ENCODE measurements at places on chromosomes 2 and 18.

DNA sequence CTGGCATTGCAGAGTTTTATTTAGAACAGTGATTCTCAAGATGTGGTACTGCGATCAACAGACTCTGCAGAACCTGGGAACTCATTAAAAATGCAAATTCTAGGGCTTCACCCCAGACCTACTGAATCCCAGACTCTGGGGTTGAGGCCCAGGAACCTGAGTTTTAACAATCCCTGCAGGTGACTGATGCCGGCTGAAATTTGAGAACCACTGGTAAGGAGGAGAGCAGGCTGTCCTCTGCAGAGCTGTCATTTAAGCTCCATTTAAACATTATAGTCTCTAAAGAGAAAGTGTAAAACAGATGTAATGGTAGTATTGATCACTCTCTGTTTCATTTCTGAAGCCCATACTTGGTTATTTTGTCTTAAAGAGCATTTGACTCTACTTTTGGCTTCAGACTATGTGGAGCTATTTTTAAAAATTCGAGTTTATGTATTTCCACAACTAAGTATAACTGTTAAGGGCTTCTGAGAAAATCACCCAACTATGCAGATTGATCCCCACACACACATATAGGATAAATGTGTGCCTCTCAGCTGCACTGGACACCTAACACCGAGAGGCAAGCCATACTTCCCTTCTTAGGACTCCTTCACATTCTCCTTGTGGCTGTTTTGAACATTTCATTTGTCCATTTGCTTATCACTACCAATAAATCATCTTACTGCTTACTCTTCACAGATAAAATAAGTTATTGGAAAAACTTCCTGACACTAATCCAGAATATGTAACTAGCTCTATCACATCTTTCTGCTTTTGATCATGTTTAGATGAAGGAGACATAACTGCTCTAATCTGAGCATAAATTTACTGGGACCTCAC, 487.5 kb downstream of the DLGAP1 start:
- DNase-seq, result no peak

- DNase-seq, result no peak
Measured at GRCh38 chr2:47303341-47304148, 99.4 kb upstream of the MSH2 start.

DNA sequence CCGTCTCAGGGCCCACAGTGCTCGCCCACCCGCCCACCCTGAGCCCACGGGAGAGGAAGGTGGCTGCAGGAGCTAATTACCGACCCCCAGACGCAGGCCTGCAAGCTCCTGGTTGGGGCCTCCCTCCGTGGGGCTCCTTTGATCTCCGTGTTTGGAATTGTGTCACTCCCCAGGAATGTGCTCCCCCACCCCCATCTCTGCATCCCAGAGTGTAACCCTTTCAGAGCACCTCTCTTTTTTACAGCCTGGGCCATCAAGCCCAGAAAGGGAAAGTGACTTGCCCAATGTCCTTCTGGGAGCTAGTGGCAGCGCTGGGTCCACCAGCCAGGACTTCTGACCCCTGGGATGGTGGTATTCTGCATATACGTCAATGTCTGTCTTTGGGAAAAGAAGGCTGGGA, 335.1 kb downstream of the CYRIA start:
- DNase-seq, result no peak

DNA sequence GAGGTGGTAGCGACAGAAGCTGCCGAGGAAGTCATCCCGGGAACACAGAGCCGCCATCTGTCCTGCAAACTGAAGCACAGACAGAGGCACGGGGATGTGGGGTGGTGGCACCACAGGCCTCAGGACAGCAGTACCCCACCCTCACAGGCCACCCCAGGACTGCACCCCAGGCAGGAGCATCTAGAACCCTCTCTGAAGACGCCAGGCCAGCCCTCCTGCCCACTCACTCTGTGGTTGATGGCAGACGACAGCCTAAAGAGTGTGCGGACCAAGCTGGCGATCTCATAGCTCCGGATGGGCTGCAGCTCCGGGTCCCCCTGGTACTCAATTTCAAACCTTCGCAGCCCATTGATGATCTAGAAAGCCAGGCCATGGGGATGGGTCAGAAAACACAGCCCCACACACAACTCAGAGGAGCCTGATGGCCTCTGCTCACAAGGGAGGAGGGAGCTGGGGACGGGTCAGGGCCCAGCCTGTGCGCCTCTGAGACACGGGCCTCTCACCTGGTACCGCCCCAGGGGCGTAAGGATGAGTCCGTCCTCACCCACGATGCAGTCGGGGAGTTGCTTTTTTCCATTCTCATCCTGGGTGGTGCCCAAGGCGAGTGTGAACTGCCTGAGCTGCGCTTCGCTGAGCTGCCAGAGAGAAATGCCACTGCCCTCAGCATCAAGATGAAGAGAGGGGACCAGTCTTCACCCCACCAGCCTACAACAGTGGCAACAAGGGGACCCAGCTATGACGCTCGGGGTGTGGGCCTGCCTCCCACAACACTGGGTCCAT, 8.1 kb upstream of the CCDC74B start:
- no peak for DNase-seq

DNA sequence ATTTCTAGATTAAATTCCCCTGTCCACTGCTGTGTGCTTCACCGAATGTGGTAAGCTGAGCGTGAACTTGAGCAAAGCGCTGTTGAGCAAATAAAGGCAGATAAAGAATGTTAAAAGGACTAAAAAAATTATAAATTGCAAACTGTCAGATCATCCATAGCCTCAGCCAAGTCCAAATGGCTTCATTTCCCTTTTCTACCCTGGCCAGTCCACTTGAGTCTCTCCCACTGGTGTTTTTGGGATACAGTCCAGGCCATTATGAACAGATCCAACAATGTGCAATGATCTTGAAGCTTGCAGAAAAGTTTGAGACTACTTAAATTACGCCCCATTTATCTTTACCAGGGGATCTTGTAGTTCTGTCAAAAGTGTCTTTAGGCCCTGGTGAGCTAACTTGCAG, 254.6 kb upstream of the PIK3C3 start:
- no peak for DNase-seq

DNA sequence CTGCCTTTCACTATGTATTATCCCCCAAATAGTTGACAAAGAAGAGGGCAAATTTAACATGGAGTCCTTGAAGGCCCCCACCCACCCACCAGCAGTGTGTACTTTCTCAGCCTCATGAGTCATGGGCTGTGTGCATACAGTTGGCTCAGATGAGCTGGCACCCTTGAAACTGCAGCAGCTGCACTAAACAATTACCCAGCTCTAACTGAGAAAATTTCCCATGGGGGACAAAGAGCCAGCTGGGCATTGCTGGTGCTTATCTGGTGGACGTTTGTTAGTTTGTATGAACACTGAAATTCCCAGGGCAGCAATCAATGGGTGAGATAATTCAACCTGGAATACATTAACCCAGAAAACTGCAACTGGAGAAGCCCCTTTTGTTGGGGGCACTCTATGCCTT, 131.7 kb downstream of the GCA start:
- DNase-seq, result no peak

GRCh38 chr2:99644419-99644787, 154.6 kb upstream of the REV1 start:
- DNase-seq, result no peak

- DNase-seq, result no peak
Measured at GRCh38 chr2:139825726-139826125, 1045.5 kb upstream of the NXPH2 start.

- DNase-seq, result no peak
Measured at GRCh38 chr2:97992836-97993825, 2.6 kb downstream of the TMEM131 start.

GRCh38 chr2:12469141-12469561, 247.6 kb upstream of the TRIB2 start:
- no peak for DNase-seq

DNA sequence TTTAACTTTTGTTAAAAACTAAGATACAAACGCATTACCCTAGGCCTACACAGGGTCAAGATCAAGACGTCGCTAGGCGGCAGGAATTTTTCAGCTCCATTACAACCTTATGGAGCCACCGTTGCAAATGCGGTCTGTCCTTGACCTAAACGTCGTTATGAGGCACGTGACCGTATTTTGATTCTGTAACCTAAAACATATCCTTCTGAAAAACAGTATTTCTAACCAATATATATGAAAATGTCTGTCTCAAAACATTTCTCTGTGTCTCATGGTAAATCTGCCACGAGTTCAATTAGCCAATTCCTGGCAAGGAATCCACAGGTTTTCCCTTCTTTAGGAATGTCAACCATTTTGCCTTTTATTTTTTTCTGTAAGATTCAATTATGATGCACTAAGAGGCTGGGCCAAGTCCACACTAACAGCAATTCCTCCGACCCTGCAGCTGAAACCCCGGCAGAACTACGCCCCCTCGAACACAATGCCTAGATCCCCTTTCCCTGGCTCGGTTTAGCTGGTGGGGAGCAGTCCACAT, 1.7 kb downstream of the RTN4 start:
- no peak for DNase-seq

GRCh38 chr2:53243430-53243829, 524.2 kb upstream of the CHAC2 start:
- no peak for DNase-seq

- DNase-seq, result no peak
Measured at GRCh38 chr2:19609266-19609665, 250.8 kb upstream of the OSR1 start.

DNA sequence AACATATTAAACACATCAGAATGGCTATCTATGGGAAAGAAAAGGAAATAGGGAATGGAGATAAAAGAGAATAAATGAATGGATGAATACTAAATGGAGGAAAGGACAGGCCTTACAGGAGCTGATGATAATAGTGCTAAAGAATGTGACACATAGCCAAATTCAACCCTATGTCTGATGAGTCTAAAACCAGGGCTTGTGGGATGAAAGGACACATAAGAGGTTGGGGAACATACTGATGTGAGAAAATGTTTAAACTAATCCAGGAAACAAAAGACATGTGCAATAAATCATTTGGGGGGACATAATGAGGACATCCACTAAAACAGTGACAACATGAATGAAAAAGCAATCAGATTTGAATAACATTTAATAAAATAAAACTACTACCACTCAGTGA, 120.0 kb downstream of the DYM start:
- no peak for DNase-seq

- DNase-seq, result no peak
Measured at GRCh38 chr2:122075381-122075780, 319.9 kb downstream of the TSN start.

DNA sequence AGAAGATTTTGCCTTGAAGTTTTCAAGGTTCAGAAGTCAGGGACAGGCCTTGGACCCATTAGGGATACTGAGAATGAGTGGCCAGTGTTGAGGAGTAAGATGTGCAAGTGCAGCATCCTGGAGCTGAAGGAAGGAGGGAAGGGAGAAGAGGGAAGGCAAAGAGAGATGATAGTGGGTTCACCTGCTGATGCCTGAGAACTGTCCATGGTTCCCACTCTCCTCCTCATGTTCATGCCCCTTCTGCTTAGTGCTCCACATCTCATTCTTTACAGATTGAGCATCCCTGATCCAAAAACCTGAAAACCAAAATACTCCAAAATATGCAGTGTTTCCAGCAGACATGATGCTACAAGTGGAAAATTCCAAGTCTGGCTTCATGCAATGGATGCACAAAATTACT, 137.8 kb downstream of the CCDC102B start:
- DNase-seq, result no peak

DNA sequence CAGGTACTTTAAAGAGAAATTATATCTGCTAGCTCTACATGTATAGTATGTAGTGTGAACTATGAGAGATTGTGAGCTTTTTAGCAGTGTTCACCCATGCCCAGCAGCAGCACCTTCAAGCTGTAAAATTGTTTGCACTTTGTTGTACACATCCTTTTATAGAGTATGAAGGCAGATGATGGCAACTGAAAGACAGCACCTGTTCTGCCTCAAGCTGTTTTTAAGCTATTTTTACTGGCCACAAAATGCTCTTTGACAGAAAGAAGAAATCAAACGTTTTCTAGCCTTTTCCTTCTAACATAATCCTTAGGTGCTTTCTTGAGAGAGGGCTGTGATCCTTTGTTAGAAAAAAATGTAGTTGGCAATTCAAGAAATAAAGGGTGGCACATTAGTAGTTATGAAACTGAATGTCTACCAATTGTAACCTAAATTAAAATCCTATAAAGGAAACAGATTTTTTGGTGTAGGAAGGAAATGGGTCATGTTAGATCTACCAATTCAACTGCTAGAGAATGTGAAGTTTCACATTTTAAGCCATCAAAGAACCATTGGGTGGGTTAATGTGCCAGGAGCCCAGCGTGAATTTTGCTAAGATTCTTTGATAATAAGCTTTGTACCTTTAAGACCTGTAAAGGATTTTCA, 59.5 kb downstream of the R3HDM1 start:
- no peak for DNase-seq

GRCh38 chr18:24075767-24076597, 61.4 kb downstream of the TTC39C start:
- peak; percentile 11 for DNase-seq

DNA sequence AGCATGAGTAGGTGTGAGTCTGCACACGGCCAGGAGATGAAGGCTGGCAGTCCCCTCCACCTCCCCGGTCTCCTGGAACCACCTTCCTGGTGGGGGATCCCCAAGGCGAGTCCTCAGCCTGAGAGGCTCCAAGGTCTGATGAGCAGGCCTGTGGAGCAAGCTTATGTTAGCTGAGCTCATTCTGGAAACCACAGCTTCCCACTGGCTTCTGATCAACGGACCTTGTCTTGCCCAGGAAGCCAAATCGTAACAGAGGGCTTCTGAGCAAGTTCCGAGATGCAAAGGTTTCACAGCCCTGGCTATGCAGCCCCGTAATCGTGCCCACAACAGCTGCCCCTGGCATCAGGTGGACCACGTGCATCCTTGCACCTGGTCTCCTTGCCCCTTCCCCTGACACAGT, 28.8 kb upstream of the GPR55 start:
- DNase-seq, result no peak

DNA sequence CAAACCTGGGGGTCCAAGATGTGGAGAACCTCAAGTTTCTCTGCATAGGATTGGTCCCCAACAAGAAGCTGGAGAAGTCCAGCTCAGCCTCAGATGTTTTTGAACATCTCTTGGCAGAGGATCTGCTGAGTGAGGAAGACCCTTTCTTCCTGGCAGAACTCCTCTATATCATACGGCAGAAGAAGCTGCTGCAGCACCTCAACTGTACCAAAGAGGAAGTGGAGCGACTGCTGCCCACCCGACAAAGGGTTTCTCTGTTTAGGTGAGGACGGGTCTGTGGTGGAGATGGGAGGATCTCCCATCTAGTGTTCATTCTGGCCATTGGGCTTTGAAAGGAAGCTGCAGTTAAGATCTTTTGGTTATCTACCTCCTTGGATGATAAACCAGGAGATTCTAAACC, 2.9 kb downstream of the CASP10 start:
- DNase-seq, result no peak

Data from central memory CD8-positive, alpha-beta T cell (primary cell).